Kidney tubule cell (primary cell): ENCODE measurements at places on chromosomes 3 and 15.

DNA sequence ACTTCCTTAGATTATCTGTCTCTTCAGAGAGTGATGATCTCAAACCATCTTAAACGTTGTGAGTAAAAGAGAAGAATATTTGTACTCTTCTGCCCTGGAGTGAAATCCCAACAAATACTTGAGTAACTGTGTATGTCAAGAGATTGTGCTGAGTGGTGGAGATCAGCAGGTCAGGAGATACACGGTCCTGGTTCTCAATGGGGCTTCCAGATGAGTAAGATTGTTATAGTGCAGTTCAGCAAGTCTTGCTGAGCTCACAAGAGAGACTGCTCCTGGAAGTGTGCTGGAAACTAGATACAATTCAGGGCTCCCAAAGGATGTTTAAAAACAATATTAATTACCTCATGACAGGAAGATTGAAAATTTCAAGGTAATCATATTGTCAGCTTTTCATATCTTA is 184.3 kb downstream of the AKAP13 start:
- no peak for DNase-seq

GRCh38 chr3:137642831-137643230 is 121.3 kb upstream of the SOX14 start:
- peak; percentile 36 for DNase-seq

DNA sequence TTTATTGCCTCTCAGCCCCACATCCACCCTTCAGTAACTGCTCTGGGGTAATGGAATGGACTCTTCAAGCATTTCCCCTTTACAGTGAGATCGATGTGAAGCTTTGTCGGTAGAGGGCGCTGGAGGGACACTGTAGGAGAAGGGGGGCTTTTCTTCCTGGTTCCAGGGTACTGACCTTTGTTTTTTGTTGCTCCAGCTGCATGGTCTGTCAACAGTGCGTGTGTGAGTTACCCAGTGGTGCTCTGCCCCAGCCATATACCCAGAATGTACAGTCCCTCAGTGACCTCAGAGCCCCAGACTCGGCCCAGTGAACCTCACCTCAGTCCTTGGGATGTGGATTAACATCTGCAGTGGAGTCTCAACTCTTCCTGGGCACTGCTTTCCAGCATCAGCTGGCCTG is 180.3 kb upstream of the TSC22D2 start:
- DNase-seq = peak; percentile 66

- no peak for DNase-seq
Measured at GRCh38 chr3:49729966-49730609, 6.3 kb upstream of the GMPPB start.

GRCh38 chr3:41907330-41908073 is 54.4 kb downstream of the ULK4 start:
- DNase-seq = peak; percentile 43

- no peak for DNase-seq
Measured at GRCh38 chr3:188049606-188050530, 104.1 kb upstream of the LPP start.

GRCh38 chr3:62159709-62160092 is 213.6 kb downstream of the FEZF2 start:
- no peak for DNase-seq

DNA sequence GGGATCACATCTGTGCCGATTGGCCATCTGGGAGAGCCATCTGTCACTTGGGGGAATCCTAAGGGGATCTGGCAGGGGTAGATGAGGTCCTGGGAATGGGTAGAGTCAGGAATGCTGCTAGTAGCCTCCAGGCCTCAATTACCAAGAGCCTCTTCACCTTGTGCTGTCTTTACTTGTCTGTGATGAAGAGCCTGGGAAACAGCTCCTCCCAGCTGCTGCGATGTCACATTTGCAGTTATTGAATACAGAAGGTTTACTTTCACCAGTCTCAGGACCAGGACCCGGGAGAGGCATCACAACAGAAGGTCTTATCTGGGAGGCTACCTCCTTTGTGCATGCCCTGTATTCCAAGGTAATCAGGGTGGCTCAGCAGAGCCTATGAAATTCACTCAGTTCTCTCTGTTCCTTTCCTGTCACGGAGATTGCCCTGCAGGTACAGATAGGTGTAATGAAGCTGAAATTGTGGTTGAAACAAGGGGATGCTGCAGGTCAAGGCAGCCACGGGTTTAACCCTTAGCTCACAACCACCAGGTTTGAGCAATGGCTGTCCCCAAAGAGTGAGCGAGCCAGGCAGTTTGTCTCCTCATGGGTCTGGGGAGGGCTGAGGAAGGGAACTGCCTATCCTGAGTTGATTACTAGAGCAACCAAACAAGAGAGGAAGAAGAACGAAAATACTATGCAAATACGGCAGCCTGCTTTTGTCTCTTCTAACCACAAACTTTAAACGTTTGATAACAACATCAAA is 298.9 kb upstream of the RORA start:
- no peak for DNase-seq

DNA sequence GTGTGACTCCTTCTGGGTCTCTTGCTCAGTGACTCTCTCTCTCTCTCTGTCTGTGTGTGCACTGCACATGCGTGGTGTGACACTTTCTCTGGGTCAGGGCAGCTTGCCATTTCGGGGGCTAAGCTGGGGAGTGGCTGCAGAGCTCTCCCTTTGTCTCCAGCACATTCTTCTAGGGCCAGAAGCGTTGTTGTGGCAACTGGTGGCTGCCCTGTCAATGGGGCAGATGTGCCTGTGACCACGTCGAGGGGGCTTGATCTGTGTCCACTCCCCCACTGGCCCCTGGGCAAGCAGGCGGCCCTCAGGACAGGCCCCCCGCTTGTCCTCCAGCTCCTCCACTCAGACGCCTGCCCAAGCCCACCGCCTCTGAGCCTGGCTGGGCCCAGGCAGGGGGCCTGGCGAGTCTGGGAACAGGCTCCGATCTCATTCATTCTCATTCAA is 67.8 kb downstream of the WNT7A start:
- no peak for DNase-seq

DNA sequence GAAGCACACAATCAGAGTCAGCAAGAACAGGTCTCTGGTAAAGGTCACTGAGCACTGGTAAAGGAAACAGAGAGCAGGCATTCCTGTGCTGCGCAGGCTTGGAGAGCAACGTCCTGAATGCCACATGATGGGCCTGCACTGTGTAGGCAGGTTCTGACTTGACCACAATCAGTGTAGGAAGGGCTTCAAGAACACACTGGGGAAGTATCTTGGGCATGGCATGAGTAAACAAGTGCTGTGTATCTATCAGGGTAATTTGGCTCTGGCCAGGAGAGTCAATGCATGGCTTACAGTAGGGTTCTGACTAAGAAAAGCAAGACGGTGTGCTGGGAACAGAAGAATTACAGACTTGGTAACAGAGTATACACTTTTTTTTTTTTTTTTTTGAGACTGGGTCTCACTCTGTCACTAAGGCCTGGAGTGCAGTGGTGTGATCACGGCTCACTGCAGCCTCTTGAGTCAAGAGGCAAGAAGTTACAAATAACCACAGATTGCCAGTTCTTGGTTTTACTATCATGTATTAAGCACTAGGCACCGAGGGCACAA is 30.6 kb downstream of the TBC1D2B start:
- DNase-seq = no peak

DNA sequence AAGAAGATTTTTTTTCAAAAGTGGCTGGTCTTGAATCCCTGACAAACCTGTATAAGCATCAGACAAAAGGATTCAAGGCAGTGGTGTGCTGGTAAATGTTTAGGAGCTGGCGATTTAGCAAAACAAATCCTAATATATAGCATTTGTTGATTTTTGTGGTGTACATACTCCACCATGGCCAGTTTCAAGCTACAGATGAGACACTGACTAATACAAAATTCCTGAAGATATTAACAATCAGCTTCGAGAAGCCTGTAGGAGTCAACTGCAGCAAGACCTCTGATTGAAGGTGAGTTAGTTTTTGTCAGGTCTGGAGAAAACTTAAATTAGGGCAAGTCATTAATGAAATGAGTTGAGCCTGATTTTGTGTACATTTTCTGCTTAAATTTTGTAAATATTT is 6.7 kb downstream of the STRIT1 start:
- no peak for DNase-seq

DNA sequence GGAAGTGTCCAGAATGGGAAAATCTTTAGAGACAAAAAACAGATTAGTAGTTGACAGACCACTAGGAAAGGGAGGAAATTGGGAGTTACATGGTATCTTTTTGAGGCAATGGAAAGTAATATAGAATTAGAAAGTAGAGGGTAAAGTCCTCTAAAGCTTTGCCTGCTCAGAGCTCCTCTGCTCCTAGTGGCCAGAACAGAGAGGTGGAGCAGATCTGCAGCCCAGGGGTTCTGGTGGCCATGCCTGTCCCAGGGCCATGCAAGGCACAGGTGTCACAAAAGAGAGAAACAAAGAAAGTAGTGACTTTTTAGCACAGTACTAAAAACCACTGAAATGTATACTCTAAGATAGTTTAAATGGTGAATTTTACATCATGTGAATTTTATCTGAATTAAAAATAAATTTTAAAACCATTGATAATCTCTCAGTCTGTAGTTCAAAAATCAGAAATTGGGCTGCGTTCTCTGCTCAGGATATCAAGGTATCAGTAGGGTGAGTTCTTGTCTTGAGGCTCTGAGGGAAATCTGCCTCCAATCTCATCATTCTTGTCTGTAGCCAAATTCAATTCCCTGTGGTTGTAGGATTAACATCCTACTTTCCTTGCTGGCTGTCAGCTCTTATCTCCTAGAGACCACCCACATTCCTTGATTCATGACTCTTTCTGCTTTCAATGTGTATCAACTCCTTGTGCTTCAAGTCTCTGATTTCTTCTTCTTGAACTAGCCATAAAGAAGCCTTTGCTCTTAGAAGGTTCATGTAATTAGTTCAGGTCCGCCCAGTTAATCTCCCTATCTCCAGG is 23.6 kb downstream of the PYGO1 start:
- no peak for DNase-seq

DNA sequence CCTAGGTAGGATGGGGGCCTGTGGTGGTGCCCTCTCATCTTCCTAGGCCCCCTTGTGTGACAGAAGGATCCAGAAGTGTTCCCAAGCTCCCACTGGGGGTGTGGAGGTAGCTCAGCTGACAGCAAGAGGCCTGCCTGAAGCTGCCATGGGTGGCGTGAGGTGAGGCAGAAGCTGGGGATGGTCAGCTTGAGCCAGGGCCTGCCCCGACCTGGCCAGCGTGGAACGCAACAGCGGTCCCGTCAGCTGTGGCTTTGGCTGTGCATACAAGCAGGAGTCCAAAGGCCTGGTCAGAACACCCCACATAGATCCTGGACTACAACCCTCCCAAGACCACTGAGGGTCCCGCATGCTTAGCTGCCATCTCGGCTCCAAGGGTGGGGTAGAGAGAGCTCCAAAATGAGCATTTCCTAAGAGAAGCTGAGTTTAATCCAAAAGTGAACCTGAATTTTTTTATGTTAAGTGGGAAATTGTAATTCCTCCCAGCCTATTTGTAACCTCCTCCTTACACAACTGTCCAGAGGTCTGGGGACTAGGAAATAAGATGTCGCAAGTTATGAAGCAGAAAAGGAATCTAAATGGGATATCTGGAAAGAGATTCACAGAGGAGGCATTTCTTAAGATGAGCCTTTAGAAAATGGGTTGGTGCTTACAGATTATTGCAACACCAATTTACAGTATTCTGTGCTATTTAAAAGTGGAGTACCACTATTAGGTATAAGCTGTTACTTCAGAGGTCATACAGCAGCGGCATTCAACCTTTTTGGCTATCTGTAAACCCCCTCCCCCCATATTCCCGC is 9.9 kb upstream of the PLA2G4D start:
- no peak for DNase-seq

- DNase-seq = peak; percentile 26
Measured at GRCh38 chr3:122421836-122422235, 6.0 kb upstream of the WDR5B start.

DNA sequence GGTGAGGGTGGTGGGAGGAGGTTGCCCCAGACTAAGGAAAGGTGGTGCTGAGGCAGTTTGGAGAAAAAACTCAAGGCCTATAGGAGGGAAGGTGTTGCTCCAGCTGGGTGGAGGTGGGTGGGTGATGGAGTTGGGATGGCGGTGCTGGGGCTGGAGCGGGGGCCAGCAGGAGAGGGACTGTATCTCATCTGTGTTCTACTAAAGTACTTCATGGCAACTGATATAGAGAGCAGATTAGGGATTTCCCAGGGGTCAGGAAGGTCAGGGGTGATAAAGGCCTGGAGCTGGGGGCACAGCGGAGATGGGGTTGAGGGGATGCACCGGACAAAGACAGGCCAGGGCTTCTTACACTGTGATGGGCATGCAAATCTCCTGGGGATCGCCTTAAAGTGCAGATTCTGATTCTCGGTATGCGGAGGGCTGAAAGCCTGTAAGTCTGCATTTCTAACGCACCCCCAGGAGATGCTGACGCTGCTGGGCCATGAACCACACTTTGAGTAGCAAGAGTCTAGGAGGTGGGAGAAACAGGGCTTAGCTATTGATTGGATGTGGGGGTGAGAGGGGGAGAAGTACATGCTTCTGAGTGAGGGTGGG is 4.2 kb downstream of the KLHL40 start:
- DNase-seq = no peak

DNA sequence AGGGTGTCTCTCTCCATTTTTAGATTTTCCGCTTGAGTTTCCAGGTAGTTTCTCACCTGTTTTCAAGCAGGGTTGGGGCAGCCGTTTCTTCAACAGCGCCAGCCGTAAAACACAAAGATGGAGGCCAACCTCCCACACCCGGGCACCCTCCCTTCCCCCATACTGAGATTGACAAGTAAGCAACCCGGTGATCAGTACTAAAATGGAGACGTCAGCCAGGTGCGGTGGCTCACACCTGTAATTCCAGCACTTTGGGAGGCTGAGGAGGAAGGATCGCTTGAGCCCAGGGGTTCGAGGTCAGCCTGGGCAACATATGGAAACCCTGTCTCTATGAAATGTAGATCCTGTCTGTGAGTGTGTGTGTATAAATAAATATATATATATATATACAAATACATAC is 903 bp upstream of the ZSCAN2 start:
- no peak for DNase-seq

GRCh38 chr3:18398448-18398847 is 26.7 kb downstream of the SATB1 start:
- no peak for DNase-seq

GRCh38 chr3:137222736-137223225 is 265.0 kb downstream of the IL20RB start:
- no peak for DNase-seq

- peak; percentile 80 for DNase-seq
Measured at GRCh38 chr3:87997298-87997697, 61.5 kb downstream of the CGGBP1 start.

DNA sequence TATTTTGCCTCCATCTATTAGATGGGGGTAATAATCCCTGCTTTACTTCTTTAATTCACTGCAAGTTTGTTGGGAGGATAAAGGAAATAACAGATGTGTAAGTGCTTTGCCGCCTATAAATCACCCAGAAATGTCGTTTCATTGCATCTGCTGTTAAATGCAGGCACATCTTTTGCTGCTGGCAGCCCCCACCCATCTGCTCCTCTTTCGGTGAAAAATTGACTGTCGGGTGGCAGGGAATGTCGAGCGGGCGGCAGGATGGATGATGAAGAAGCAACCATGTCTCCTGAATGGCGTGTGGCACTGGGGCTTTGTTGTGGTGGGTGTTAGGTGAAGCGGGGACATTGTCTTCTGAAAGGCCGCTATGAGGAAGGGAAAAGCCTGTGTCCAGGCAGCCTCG is 543 bp upstream of the REC114 start:
- no peak for DNase-seq

GRCh38 chr3:27626596-27627118 is 95.5 kb downstream of the EOMES start:
- DNase-seq = no peak

GRCh38 chr3:119376758-119377157 is 82.6 kb downstream of the ARHGAP31 start:
- DNase-seq = no peak

GRCh38 chr15:41806291-41807181 is 21.4 kb upstream of the JMJD7 start:
- peak; percentile 79 for DNase-seq
